ENCODE measurements at places on chromosomes 13 and 19.

- no peak for DNase-seq
These were observed 257.5 kb downstream of the ITGBL1 start for GRCh38 chr13:101709952-101710351.

- DNase-seq = peak; percentile 74
These were observed at the start of gene IZUMO1 for GRCh38 chr19:48746738-48747575. Gene IZUMO1, minus strand, starts transcription at chr19:48746909. Its CDS starts 1,050 bp downstream, at chr19:48745859.

DNA sequence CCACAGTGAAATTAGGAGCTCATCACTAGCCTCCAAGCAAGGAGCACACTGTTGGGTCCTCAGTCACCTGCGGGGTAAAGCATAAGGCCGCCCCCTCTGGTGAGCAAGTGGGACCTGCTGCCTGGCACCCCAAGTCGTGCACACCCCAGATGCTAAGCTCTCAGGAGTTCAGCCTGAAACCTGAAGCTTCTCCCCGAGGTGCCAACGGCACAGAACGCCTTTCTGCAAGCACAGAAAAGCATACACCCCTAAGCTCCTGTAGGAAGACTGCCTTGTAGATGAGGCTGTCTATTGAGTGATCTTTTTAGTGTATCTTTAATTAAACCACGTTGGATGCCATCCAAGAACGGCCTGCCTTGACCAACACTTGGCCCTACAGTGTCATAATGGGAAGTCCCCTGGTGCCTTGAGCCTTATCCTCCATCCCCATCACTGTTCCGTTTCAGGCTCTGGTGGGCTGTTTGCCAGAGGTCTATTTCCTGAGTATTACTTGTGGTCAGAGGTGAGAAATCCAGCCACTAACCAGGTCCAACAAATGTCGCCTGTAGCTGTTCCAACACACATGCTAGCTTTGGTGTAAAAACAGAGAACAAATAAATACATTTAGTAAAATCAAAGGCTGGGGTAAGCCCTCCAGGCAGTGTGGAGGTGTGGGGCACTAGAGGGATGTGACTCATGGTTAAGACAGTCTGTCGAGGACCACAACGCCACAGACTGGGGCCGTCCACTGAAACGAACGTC, 44.8 kb downstream of the C13orf42 start:
- no peak for DNase-seq

DNA sequence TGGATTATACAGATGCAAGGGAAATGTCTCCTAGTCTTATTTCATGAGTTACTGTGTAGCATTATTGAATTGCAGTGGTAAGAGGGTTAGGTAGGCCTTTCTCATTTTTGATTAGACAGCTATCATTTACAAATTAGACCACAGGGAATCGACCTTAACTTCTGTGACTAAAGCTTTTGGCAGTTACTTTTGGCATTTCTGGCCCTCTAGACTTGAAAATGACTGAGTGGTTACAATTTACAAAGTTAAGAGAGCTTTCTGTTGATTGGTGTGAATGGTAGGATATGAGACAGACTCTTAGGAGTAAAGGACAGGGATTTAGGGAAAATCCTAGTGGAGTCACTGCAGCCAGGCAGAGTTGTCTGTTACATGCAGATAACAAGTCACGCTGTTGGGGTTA, 86.1 kb downstream of the GGACT start:
- no peak for DNase-seq

DNA sequence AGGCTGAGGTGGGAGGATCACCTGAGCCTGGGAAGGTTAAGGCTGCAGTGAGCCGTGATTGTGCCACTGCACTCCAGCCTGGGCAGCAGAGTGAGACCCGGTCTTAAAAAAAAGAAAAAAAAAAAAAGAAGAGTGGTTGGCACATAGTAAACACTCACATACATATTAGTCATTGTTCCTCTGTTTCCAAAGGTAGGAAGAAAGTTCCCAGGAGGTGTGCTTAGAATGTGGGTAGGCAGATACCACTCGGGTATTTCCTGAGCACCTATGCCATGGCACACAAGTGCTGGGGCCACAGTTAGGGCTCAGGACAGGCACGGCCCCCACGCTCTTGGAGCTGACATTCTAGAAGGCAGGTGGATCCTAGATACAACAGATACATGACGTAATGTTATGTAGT, 41.4 kb downstream of the SIPA1L3 start:
- DNase-seq = no peak

DNA sequence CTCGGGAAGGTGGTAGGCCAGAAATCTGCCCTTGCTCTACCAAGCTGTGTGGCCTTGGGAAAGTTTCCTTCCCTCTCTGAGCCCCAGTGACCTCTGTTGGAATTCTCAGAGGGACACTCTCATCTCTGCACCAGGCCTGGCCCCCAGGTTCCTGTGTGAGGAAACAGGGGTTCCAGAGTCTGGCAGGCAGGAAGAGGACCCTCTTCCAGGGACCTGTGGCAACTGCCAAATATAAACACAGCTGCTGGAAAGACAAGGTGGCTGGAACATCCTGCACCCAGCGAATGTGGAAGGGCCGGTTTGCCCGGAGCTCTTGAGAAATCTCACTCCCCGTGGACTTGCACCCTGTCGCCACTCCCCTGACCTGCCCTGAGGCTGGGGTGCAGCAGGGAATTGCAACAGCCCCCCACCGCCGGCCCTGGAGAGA, 52.8 kb downstream of the GADD45B start:
- no peak for DNase-seq

DNA sequence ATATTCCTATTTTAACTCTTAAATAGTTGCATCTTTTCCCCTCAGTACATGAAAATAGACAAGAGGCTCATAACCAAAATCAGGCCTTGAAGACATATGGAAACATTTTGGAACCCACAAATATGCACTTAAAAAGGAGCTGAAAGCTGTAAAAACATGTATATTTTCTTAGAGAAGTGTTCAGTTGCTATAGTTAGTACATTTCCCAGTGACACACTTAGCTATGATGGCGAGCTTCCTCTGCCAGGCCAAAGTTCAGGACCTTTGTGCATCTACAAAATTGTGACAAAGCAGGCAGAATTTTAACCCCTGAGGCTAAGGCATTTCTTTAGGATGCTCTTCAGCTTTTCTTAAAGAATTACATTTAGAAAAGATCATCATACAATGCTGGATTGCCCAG, 54.5 kb downstream of the RCBTB2 start:
- no peak for DNase-seq

GRCh38 chr19:52734331-52734892, 432 bp downstream of the ZNF611 start:
- no peak for DNase-seq

DNA sequence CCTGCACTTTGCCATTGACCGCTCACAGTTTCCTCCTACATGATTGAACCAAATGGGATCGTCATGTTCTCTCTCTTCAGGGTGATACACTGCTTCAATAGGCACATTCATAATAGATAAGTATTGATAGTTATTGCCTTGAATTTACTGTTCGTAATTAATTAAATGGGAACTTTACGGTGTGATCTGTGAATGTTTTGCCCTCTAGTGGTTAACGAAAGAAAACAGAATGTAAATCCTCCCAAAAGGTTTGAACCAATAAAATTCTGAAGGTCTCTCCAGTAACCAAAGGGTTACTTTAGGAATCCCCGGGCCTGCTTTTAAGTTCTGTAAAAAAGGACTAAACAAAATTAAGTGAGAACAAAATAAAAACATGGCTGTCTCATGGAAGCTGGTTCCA, 389.3 kb downstream of the DACH1 start:
- peak; percentile 15 for DNase-seq

Measured in SW 1271 (cell line).